ENCODE measurements at places on chromosomes 1 and 21.

DNA sequence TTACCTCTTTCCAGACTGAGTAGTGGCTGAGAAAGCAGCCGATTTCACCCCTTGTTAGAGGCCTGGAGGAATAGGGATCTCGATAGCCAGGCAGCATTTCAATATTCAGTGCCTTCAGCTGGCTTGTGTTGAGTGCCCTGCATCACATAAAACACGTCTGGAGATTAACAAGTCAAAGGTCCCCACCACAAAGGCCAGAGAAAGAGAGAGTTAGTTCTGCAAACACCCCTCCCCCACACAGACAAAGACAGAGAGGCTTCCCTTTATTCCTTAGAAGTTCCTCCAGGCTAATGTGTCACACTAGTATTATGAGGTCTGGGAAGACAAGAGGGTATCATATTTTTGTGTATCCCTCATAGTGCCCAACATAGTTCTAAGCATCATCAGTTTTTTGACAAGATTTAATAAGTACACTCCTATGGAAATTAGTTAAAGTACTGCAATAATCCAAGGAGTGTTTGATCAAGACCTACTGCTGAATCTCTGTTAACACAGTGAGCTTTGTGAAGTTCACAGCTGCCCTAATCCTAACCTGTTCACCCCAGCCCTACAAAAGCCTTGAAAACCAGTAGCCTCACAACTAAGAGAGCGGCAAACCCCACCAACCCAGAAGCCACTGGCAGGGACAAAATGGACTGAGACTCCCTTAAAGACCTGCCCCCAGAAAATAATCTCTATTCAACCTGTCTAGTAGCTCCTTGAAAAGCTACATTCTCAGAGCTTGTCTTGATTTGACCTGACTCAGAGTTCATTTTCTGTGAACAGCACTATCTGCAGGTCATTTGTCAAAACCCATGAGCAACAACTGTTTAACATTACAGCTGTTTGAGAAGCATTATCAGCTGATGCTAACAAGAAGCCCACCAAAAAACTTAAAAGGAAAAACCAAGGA lies 91.9 kb downstream of the COLGALT2 start:
- no peak for DNase-seq

- DNase-seq, result no peak
These were observed 27.3 kb downstream of the SIPA1L2 start for GRCh38 chr1:232602622-232603021.

DNA sequence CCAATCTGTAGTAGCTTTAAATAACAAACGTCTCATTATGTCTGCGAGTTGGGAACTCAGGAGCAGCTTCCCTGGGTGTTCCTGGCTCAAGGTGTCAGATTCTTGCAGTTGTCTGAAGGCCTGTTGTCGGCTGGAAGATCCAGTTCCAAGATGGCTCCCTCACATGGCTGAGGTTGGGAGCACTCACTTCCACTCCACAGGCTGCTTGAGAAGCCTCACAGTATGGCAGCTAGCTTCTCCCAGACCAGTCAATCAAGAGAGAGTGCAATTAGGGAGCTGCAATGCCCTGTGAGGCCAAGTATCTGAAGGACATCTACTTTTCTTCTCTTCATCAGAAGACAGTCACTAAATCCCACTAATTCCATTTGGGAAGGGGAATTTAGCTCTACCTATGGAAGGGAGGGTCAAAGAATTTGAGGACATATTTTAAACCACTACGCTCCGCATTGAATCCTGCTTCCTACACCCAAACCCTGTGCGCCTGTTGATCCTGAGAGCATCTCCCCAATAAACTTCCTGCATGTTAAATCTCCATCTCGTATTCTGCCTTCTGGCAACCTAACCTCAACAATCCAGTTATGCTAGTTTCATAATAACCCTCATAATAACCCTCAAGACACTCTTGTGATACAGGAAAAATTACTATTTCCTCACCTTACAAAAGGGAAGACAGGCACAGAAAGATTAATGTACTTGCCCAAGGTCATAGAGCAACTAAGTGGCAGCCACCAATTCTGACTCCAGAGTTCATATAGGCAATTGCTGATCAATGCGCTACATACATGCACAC lies 3.6 kb upstream of the VPS26C start:
- DNase-seq, result no peak

GRCh38 chr1:223707256-223708000 lies 4.9 kb upstream of the CAPN2 start:
- peak; percentile 83 for DNase-seq

GRCh38 chr21:30676737-30677136 lies 34.1 kb downstream of the KRTAP20-3 start:
- no peak for DNase-seq

- no peak for DNase-seq
These were observed 222.6 kb upstream of the KCTD3 start for GRCh38 chr1:215344539-215344938.

GRCh38 chr21:42199868-42200463 lies 19.0 kb upstream of the ABCG1 start:
- no peak for DNase-seq

DNA sequence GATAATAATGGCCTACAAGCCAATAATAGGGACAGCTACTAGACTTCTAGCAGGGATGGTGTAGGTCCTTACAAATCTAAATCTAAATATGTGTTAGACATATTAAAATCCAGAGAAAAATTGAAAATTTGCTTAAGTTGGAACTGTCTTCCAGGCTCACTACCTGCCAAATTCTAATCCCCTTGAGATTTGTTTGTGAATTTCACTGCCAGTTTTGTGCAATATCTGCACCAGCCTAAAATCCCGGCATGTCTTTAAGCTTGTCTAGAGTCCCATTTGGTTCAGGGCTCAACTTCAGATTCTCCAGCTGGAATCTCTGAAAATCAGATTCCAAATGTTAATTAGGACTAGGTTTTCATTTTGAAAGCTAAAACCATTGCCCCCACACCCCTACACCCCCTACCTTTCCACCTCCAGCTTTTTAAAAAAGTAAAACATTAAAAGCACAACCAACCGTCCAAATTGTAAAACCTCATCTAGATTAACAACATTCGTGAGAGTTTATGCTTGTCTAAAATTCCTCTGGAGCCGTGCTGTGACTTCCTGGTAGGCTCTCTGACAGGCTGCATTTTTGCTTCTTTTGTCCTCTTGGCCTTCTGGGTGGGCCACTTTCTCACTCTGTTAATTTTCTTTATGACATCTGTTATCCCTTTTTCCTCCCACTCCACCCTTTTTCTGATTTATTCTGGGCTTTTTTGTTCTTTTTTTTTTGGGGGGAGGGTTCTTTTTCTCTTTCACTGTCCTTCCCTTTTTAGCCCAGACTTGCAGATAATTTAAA lies 348.7 kb downstream of the PAPPA2 start:
- DNase-seq, result no peak

DNA sequence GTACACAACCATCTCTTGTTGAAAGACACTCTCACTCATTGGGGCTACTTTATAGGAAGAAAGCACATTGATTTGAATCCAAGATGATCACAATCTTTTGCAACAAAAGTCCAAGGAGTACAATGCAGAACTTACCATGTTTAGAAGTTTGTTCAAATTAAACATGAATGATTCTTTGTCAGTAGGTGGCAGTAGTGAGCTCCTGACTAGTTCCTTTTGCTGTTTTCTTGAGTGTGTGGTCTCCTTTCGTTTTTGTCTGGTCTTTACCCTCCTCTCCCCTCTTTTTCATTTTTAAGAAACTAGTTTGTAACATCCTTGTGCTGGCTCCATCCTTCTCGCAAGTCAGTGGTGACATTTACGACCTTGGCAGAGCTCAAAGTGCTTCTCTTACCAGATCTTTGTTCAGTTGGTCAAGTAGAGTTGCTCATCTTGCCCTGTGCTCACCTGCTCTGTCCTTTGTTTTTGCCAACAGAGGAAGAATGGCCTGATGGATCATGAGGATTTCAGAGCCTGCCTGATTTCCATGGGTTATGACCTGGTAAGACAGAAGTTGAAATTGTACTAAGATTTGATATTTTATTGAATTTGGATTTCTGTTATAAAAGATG lies 35.7 kb upstream of the MTR start:
- DNase-seq, result peak; percentile 12

GRCh38 chr1:204493145-204493983 lies 1.2 kb downstream of the PIK3C2B start:
- peak; percentile 73 for DNase-seq

- DNase-seq, result no peak
These were observed 308.0 kb downstream of the CAMTA1 start for GRCh38 chr1:7093297-7093696.

DNA sequence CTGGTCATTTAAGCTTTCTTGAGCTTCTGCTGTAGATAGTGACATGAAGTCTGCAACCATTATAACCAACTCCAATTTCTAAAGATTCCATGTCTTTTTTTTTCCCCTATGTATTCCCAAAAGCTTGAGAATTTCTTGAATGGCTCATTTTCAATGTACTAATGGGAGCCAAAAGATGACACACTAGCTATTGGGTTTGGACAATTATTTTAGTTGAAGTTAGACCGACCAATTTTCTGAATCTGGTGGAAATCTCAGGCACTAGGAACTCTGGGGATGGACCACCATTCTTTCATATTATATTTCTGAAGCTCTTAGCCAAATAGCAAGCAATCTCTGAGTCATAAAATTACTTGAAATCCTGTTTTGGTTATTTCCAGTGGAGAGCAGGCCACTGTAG lies 617.4 kb upstream of the ADAMTS5 start:
- DNase-seq, result no peak

DNA sequence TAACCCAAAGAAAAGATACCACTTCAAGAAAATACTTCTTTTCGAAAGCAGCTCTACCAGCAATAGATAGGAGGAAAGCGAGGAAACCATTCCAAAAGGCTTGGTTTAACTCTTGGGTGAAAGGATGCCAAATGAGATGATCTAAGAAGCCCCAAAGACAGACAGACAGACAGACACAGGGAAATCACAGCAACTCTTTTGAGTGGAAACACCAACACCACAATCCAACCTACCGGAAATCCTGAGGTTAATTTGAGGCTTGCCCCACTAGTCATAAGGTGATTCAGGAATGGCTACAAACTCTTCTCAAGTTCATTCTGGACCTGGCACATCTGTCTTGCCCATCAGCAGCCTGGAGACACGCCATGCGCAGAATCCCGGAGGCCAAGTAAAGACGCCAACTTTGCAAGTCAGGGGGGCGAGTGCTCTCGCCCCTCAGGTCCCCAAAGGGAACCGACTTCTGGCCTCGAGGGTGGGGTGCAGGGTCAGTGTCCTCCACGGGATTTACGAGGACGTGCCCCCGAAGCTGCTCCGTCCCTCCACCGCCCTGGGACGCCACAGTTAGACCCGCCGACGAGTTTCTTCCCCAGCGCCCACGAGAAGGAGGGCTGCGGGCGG lies 778 bp downstream of the EVI5 start:
- DNase-seq, result peak; percentile 5

- no peak for DNase-seq
These were observed 16.2 kb upstream of the ATP13A2 start for GRCh38 chr1:17027900-17028299.

GRCh38 chr1:199054694-199055093 lies 415.9 kb downstream of the PTPRC start:
- DNase-seq, result no peak

DNA sequence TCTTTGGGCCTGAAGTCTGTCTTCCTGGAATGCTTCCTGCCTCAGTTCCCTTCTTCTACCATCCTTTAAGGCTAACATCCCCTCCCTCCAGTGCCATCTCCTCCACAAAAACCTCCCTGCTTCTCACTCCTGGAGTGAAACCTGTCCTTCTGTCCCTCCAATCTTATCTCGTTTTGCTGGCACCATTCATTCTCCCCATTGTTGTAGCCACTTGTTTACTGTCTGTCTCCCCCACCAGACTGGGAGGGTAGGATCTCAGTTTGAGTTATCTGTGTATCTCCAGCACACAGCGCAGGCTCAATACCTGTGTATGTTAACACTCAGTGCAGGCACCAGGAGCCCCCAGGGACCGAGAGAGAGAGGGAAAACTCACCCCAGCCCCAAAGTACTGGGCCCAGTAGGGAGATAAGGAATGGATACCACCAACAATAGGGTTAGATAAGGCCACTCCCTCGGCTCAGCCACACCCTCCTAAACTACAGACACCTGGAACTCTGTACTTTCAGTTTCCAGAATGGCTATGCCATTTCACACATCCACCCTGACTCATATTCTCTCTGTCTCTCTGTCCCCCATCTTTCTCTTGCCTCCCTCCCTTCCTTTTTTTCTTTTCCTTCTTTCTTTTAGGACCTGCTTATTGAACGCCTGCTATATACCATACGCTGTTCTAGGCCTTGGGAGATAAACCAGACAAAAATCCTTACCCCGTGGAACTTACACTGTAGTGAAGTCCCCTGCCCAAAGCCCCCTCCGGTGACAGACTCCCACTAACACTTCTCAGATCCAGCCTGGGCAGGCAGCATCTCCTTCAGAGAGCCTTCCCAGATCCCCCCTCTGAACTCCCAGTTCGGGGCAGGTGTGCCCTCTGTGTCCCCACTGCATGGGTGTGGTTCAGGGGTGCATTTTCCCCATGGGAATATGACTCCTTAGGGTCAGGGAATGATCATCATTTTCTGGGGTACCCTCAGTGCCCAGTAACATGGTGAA lies 3.3 kb upstream of the SSBP3 start:
- no peak for DNase-seq

DNA sequence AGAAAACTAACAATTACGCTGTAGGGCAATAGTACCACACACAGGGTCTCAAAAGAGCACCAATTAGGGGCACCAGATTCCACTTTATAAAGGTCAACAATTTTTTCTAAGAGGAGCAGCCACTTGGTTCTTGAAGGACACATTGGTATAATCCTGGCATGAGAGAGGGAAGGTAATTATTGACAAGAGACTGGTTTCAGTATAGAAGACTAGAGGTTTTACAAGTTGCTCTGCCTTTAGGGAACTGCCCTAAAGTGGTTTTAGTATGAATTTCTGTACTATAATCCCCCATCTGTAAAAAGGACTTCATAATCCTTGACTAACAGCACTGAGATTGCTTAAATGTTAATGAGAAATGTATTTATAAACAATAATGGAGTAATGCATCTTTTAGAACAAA lies 648.5 kb upstream of the PTBP2 start:
- no peak for DNase-seq

DNA sequence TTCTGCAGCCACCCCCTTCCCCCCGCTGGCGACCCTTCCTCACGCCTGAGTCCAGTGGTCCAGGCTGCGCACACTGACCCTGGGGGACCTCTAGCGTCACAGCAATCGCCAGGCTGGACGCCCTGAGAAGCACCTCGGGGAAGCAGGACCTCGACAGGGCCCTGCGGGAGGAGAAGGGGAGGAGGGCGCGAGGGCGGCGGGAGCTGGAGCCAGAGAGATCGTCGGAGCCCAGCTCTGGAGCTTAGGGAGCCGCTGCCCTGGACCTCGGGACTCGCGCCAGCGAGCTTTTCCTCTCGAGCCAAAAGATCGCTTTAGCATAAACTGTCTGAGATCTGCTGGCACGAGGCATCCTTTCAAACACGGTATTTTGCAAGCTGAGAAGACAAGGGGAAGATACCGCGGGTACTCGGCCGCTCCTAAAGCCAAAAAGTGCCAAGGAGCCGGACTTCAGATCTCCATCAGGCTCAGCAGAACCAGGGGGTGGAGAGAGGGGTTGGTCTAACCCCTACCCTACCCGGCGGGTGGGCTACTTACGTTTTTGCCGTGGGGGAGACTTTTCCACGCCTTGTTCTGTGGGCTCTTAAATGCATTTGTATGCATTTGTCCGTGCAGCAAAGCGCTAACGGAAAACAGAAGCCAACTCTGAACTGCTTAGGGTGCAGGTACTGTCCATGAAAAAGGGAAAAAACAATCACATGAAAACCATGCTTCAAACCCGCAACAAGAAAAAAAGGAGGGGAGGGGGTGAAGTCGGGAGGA lies 586 bp downstream of the COL24A1 start:
- DNase-seq, result peak; percentile 20

GRCh38 chr21:33283203-33283602 lies 17.0 kb downstream of the IL10RB start:
- DNase-seq, result no peak
